ENCODE measurements at places on chromosomes 2 and 18.

DNA sequence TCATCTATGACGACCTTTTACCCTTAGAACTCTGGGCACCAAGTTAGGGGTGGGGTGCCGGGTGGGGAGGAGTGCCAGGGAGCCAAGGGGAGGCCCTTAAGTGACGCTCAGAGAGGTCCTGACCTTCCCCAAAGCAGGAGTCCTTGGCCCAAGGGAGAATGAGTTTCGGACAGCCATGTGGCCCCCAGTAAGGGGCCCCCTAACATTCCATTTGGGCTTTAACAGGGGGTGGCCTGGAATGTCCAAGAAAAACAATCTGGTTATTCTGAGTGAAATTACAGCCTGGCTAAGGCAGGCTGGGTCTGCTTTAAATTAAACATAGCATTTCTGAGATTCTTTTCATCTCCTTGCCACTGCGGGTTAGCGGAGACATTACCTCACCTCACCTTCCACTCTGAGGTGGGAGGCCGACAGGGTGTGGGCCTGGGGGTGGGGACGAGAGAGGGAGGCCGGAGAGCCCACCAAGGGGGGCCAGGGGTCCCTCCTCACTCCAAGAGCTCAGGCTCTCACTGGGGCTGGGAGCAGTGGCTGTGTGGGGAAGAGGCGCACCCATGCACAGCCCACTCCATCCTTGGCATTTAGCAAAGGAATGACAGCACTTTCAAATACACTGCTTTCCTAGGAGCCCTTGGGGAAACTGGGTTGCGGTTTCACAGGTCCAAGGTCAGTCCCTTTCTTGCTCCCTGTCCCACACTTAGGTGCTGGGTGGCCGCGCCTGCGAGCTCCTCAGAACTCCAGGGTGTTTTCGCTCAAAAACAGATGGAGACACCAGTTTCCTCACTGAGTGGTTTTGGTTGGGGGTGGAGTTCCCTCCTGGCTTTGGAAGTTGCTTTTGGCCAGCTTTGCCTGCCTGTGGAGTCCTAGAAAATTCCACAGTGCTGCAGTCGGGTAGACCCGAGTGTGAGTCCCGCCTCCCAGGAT is 107.4 kb downstream of the POLR1A start:
- no peak for DNase-seq

GRCh38 chr2:143696651-143697050 is 567.4 kb downstream of the ARHGAP15 start:
- DNase-seq, result no peak

DNA sequence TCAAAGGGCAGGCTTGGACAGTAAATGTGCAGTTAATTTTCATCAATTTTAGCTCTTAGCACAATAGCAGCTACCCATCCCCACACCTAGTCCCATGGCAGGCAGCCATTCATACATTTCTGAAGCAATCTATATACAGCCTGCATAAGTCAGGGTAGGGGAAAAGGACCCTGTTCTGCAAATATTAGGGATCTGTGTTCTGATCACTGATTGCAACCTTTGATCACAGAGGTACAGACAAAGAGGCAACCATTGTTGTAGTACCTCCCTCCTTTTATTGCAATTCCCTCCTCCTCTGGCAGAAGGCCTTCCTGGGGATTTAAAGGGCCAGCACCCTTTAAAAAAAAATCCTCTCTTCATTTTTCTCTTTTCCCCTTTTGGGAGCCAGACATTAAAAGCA is 58.3 kb downstream of the KANSL1L start:
- no peak for DNase-seq

GRCh38 chr2:215668378-215668775 is 232.5 kb upstream of the FN1 start:
- no peak for DNase-seq

DNA sequence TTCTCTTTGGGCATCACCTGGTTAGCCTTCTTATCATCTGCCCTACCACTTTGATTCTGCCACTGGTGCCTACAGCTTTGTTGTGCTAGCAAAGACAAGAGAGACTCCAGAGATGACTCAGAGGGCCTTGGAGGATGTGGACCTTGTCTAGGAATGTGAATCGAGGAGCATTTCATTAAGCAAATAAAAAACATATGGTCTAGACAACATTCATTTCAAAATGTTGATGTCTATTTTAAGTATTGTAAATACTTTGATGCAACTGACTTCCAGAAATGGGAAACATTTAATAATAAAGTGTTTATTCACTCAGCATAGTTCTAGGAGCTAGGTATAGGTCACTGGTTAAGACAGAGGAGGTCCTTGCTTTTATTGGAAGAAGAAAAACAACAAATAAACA is 195.5 kb downstream of the CDCA7 start:
- DNase-seq, result no peak

GRCh38 chr2:226213717-226214116 is 585.9 kb downstream of the IRS1 start:
- DNase-seq, result no peak

DNA sequence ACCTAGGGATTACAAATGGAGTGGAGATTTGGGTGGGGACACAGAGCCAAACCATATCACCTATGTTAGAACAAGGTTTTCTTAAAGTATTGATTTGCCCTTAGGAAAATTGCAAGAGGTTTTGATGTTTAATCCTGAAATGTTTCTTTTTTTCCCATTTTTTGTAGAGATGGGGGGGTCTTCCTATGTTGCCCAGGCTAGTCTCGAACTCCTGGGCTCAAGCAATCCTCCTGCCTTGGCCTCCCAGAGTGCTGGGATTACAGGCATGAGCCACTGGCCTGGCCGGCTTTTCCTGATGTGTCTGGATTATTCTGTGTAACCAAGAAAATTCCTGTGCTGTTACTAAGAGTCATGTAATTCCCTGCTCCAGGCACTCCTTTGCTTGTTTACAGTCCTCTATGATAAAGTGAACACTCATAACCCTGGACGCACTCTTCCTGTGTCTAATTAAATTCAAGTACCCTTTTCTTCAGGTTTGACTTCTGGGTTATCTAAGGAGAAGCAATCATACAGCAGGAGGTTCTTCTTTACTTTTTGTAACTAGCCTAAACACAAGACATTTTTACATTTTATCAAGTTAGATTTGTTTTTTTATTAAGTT is 15.0 kb upstream of the CTDP1 start:
- no peak for DNase-seq

DNA sequence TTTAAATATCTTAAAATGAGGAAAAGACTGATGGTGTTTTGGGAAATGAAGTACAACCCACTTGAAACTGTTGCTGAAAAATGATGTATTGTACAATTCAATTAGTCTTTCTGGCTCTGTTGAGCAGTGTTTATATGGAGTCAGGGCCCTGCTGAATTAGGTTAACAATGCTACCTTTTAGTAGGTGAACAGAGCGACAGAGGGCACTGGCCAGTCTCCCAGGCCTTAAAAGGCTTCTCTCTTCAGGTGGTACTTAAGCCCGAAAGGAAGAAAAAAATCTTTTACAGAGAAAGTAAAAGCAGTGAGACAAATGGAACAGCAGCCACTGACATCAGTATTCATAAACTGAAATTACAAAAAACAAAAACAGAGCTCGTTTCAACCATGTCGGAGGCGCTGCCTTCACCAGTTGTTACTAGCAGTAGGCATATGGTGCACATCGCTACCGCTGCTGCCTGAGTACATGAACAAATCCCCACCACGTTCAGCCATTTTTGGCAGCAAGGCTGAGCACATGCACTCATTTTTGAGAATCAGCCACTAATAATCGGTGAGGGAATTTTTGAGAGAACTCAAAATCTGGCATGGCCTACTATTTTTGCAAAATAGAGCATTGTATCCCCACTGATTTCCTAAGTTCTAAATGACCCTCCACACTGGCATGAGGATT is 91.8 kb downstream of the PLEKHM3 start:
- DNase-seq, result no peak

GRCh38 chr2:165678882-165679281 is 115.2 kb downstream of the GALNT3 start:
- no peak for DNase-seq

- no peak for DNase-seq
These were observed 439.7 kb upstream of the TNP1 start for GRCh38 chr2:217299590-217299989.

DNA sequence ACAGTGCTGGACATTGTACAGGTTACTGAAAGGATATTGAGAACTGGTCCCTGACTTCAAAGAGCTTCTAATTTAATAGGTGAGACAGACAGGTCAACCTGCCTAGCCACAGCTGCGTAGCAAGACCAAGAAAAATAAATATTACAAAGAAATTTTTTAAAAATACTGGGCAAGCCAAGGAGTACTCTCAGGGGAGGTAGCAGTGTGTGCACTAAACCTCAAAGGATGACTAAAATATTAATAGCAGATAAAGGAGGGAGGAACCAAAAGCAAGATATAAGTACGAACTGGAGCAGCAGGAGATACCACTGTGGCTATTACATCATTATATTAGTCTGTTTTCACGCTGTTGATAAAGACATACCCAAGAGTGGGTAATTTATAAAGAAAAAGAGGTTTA is 14.9 kb downstream of the SCG2 start:
- no peak for DNase-seq

DNA sequence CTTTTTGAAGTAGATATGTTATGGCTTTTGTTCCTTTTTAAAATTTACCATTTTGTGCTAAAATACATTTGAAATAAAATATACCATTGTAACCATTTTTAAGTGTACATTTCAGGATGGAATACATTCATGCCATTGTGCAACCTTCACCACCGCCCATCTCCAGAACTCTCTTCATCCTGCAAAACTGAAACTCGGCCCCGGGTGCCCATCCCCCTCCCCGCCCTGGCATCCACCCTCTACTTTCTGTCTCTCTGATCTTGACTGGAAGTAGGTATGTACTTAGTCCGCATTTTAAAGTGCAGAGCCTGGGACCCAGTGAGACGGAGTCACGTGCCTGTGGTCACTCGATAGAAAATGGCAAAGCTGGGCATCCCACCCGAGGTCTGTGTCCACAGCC is 45.6 kb downstream of the DIPK1C start:
- DNase-seq, result no peak

GRCh38 chr2:183614799-183615435 is 490.7 kb downstream of the NUP35 start:
- no peak for DNase-seq

DNA sequence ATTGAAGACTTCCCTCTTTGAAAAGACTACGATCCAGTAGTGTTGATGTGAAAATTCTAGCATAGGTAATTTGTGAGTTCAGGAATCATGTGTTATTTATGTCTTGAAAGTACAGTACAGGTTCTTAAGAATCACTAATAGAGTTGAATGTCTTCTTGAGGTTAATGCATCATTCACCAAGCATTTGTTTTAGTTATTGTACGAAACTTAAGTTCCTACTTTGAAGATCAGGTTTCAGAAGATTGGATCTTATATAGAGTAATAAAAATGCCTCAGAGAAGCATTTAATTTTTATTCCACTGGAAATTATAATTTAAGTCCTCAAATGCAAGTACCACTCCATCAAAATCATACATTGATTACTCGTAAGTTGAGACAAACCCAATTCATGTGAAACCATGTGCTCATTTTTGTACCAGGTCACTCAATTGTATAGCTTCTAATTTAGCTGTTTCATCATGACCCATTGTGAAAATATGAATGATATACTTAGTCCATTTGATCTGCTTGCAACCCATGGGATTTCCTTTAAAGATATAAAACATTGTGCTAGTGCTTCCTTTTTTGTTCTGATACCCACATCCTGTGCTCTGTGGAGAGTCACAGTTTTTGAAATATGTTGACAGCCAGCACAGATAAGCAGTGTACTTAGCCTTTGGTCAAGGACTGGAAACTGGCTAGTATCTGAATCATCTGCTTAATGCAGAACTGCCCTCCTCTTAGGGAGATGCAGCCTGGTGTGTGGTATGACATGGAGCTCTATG is 22.5 kb upstream of the RAB27B start:
- no peak for DNase-seq

GRCh38 chr2:131027566-131028528 is 65.4 kb downstream of the FAM168B start:
- DNase-seq, result no peak
